Activated T-cell treated with anti-CD3 and anti-CD28 coated beads, Interleukin-2, amount 50 U/mL, for 4 hours (primary cell): ENCODE measurements at places on chromosomes 7 and 10. TPM values are rescaled to one million over a fixed set of nuclear protein-coding genes. Genes with fewer than 3 reads are reported as not detected.

Gene NPC1L1
- not detected for total RNA-seq

Gene GIMAP6
- 14.8 TPM for total RNA-seq

- peak; percentile 68 for DNase-seq
These were observed 24.4 kb upstream of the PPIF start for GRCh38 chr10:79322616-79323543.

DNA sequence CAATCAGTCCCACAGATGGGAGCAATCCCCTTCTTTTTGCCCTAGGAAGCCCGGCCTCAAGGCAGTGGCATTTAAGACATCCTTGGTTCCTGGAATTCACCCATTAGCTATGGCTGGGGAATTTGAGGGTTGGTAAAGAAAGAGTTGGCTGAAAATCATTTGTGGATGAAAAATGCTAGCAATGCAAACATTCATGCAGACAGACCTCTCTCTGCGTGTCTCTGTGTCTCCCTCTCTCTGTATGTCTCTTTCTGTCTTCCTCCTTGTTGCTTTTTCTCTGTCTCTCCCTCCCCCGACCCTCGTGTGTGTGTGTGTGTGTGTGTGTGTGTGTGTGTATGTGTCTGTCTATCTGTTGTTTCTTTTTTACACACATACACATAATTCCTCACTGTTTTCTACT lies 19.4 kb downstream of the LDB3 start:
- no peak for DNase-seq

DNA sequence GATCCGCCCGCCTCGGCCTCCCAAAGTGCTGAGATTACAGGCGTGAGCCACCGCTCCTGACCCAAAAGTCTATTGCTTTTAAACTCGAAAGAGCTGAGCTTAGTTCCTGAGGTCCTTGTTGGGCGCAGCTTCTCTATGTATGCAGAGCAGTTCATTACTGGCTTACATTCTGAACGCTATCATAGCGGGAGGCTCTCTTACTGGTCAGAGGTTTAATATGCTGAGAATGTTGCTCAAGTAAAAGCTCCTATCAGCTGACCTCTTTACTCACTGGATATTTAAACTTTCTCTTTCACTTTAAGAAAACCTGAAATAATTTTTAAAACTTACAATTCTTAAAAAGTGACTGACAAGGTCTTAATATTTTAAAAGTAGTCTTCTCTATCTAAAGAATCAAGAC lies 160.8 kb upstream of the WNT16 start:
- no peak for DNase-seq

DNA sequence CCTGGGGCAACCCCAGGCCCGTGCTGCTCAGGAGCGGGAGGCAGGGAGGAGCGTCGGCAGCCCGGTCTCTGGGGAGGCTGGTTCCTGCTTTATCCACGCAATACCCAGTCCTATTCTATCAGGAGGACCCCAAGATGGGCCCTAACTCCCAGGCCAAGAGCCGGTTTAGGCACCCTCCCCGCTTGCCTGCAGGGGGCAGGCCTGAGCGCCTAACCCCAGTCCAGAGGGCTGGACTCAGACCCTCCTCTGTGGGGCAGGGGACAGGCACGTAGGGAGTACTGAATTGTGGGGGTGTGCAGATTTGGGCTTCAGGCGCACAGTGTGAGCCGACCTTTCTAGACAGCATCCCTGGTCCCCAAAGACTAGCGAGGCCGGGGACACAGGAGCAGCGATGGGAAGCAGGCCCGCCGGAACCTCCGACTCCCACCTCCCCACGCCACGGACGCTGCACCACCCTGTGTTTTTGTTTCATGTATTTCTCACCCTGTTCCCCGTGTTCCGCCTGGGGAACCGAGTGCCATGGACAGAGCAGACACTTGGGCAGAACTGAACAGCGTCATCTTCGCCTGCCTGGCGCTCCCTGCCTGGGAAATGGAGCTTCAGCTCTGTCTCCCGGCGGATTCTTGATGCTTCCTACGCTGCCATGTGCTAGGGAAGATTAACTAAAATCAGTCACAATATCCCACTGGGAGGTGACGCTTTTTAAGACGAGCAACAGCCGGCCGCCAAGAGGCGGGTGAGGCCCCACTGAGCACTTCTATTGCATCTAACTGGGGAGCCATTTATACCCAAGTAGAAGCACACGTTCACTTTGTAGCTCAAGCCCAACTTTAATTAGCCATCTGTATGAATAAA lies 5.3 kb downstream of the NUDT1 start:
- peak; percentile 17 for DNase-seq

DNA sequence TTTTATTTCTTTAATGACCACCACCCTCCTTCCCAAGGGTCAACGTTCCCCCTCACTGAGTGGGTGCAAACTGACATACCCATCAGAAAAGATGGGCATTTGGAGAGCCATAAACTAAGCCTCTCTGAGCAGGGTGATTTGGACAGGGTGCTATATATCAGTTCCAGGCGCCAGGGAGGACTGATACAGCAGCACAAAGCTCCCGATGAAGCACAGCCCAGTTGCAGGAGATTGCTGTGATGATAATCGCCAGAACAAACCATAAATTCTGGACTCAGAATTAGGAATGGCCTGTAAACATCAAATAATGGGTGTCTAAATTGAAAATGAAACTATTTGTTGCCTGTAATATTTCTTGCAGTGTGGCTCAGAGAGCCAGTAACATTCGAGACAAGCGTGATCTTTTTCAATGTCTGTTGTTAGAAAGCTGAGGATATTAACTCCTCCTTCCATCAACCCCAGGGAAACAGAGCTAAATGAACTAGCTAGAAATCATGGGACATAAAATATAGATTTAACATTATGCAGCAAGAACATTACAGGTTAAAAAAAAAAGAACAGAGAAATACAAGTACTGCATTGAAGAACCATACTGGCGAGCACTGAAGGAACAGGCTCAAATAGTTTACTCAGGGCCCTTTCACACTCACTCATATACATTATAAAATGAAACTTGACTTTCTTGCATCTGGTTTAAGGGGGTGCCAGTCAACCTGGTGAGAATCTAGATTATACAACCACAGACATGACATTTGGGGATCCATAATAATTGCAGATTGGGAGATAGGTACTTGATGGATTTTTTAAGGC lies 137.5 kb upstream of the LRRTM3 start:
- DNase-seq: no peak

- DNase-seq: no peak
These were observed 8.6 kb upstream of the SUN1 start for GRCh38 chr7:823649-824048.

Gene PRR15
- total RNA-seq: 0.11 TPM

GRCh38 chr10:89391907-89392756 lies at the start of gene IFIT1:
IFIT1 (plus strand) TSS chr10:89392623; CDS start chr10:89392713, 90 bp downstream.
- peak; percentile 30 for DNase-seq

DNA sequence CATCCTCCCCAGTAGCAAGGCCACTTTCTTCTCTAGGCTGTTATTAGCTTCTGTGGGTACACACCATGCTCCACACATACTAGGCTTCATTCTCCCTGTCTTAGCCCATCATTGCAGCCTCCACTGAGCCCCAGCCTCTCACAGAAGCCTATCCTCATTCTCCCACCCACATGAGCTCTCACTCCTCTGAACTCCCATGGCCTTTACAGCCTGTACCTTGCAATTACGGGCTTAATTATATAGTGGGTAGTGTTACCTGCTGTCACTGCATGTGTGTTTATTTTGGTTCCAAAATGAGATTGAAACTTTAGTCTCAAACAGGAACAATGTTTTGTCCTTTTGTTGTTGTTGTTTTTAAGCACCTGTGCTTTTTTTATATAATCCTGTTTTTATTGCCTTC lies 460.0 kb downstream of the KCNMA1 start:
- DNase-seq: no peak

DNA sequence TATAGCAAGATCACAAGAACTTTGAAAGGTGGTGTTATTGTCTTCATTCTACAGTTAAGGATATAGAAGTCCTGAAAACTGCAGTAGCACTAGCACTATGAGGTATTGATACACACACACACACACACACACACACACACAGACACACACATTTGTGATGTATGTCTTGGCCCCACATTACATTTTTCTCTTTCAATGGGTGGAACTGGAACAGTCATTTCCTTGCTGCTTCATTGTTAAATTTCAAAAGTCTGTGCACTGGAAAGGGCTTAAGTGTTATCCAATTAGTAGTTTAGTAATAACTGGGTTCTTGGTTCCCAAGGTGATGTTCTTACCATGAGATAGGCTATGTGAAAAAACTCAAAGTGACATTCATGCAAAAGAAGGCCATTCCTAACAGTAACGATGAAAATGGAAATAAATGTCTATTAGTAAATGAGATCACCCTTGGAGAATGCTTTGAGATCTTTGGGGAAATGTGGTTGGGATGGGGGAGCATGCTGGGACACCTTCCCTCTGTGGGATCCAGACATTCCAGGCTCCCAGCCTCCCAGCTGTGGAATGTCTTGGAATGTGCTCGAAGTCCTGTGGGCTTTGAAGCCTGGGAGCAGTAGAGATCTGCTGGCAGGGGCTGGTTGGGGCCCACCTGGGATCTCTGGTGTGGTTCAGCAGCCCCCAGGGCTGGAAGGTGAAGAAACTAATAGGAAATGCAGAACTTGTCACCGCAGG lies 37.4 kb upstream of the CALD1 start:
- no peak for DNase-seq

GRCh38 chr10:70115948-70116682 lies 16.5 kb downstream of the AIFM2 start:
- peak; percentile 53 for DNase-seq

DNA sequence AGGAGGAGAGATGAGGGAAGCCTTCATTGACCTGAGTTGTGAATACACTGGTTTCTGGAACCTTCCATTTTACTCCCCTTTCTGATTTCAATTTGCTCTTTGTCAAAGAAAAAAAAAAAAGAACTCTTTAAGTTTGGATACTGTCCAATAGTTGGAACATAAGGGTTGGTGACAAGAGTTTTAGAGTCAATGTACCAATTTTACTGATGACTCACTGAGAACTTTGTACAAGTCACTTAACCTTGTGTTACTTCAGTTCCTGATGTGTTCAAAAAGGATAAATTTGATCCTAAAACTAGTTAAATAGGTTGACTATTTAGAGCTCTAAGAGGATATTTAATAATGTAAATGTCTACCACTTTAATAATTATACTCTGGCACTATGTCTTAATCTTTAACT lies 4.1 kb upstream of the CDK14 start:
- DNase-seq: no peak

DNA sequence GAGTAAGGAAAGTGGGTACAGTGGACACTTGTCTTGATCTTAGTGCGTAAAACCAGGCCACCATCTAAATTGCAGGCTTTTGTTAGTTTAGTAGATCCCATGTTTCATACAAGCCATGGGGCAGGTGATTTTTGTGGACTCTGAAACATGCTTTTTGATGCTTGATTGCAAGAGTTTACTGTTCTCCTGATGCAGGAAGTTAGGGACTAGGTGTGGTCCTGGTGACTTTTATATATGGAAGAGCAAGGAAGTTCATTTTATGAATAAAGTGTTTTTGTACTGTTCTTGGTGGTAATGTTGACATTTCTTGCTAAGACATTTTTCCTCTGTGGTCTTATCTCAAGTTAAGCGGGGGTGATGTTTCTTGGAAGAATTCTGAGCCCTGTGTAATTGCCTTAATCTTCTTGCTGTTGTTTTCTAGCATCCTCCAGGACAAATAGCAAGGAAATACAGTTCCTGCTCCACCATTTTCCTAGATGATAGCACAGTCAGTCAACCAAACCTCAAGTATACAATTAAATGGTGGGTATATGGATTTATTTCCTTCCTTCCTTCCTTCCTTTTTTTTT lies 89.0 kb upstream of the GJD4 start:
- DNase-seq: no peak

GRCh38 chr10:18533896-18534295 lies 117.5 kb downstream of the NSUN6 start:
- DNase-seq: no peak

DNA sequence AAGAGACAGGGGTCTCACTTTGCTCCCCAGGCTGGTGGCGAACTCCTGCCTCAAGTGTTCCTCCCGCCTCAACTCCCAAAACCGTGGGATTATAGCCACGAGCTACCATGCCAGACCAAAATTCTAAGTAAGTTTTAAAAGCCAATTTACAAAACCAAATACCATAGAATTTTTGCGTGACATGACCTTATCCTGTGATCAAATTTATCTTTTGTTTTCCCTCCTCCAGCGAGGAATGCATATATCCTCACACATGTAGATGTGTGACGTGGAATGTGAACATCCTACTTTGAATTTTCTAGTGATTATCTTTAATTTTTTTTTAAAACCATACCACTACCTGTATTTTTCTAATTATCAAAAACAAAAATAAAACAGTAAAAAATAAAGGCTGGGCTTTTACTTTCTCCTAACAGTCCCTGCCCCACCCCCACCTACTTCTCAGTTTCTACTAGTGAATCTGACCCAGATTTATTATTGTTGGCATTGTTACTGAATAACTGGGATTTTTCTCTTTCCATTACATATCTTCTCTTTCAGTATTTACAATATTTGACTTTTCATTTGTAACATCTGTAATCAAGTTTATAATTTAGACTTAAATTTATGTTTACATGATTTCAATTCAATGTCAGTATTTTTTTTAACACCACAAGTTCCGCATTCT lies 26.0 kb downstream of the CYTH3 start:
- DNase-seq: no peak

- DNase-seq: peak; percentile 53
These were observed 14.0 kb downstream of the SLC29A4 start for GRCh38 chr7:5296611-5297226.

GRCh38 chr7:130022623-130023175 lies 28.5 kb downstream of the ZC3HC1 start:
- no peak for DNase-seq

GRCh38 chr7:50531928-50532327 lies 33.3 kb downstream of the DDC start:
- DNase-seq: no peak

- DNase-seq: no peak
These were observed 973.1 kb downstream of the LRMDA start for GRCh38 chr10:76404531-76404930.

DNA sequence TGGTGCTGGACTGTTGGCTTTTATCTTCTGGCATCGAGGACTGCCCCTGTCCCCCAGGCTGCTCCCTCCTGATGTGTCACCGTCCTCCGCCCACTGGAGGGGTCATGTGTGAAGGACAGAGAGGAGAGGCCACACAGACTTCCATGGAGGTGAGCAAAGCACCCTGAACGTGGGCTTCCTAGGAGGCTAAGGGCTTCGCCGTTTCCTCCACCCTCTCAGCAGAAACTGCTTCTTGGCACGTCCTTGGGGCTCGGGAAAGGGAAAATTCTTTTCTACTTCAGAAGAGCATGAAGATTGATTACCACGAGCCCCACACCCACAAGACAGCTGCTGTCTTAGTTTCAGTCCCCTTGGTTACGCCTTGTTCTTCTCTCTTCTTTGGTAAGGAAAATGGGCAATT lies 218.2 kb downstream of the CCDC3 start:
- DNase-seq: no peak

Gene NOM1
- total RNA-seq: 46.3 TPM

DNA sequence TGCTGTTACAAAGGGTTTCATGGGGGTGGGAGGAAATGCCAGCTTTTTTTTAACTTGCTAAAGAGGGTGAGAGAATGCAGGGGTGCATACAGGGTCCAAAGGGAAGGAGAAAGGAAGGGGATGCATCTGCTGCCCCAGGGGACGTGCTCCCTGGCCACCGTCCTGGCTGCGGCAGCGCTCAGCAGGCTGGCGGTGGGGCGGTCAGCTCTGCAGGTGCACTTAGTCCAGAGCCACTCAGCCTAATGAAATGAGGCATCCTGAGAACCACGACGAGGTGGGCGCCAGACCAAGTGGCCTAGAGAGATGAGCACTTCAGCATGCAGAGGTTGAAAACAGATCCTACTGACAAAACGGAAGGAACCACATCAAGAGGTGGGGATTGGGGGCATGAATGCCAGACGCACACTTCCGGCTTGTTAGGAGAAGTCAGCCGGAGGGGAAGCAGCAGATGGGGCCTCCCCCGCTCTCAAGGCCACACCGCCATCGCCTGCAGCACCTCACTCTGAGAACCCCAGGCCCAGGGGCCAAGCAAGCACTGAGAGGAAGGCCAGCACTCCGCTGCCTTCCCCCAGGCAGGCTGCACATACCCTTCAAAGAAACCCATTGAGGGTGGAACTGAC lies 94.5 kb downstream of the MAD1L1 start:
- peak; percentile 23 for DNase-seq
